Right renal cortex interstitium (tissue), 3 donors: ENCODE measurements at places on chromosomes 7 and 10. TPM values are rescaled to one million over a fixed set of nuclear protein-coding genes. Genes with fewer than 3 reads are reported as not detected.

DNA sequence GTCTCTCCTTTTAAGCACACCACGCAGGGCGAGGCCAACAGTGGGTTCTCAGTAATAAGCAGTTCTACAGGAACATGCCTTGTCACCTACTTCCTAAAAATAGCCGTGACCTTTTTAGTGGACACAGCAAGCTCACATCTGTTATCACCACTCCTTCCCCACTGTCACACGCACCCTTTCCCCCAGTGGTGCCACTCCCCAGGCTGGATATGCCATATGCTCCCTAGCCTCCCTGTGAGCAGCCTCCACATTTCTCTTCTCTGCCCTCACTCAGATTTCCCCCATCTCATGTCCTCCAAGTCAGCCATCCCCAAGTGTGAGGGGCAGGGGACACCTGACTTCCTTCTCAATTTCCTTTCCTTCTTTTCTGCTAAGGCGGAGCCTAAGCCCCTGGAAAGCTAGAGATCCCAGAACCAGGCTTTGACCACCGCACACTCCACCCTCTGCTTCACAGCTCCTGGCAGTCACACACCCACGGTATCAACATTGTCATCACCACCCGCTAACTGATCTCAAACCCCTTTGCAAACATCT is 3.7 kb downstream of the ANXA11 start:
- DNase-seq, result no peak

- DNase-seq, result no peak
Measured at GRCh38 chr7:129494041-129494440, 8.3 kb upstream of the SMKR1 start.

- no peak for DNase-seq
Measured at GRCh38 chr10:74750848-74751274, 75.5 kb upstream of the KAT6B start.

- DNase-seq, result no peak
Measured at GRCh38 chr10:123599366-123599849, 66.7 kb upstream of the GPR26 start.

- no peak for DNase-seq
Measured at GRCh38 chr10:4663162-4663992, 162.6 kb upstream of the AKR1E2 start.

DNA sequence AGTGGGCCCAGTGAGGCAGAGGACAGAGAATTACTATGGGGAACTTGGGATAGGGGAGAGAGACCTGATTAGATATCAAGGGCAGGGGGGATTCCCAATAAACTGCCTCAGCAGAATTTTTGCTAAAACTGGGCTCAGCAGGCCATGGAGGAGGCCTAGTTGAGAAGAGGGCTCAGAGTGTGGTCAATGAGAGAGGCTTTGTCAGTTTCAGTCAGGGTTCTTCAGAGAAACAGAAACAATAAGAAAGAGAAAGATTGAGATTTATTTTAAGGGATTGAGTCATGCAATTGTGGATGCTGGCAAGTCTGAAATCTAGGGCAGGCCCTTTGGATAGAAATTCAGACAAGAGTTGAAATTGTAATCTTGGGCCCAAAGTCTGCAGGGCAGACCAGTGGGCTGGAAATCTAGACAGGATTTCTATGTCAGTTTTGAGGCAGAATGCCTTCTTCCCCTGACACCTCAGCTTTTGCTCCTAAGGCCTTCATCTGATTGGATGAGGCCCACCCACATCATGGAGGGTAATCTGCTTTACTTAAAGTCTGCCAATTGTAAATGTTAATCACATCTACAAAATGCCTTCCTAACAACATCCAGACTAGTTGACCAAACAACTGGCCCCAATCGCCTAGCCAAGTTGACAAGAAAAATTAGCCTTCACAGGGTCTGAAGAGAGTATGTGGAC is 33.5 kb upstream of the CCSER2 start:
- no peak for DNase-seq

DNA sequence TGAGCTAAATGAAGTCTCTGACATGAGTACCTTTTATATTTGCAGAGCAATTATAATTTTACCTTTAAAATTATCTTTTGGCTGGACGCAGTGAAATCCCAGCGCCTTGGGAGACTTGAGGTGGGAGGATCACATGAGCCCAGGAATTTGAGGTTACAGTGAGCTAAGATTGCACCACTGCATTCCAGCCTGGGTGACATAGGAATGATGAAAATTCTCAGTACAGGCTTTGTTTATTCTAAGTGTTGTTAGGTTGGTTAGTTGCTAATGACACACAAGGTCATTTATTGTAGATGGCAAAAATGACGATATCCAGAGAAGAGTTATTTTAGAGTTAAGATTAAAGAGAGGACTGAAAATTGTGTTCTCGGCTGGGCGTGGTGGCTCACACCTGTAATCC is 87.6 kb downstream of the XRCC2 start:
- no peak for DNase-seq

DNA sequence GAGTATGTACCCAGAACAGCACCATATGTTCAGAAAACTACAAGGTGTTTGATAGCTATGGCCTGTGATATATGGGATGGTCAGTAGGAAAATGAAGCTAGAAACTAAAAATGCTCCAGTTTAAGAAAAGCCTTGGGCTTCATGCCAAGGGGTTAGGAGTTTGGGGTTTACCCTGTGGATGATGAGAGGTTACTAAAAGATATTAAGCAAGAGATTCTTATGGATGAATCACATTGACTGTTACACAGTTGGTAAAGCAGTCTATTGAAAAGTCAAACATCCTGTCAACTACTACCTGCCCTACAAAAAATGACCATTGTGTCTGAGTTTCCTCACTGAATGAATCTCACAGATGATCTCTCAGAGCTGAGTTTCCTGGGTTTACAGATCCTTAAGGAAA is 166.2 kb upstream of the INHBA start:
- DNase-seq, result no peak

GRCh38 chr10:63703740-63704345 is 182.6 kb downstream of the REEP3 start:
- no peak for DNase-seq

DNA sequence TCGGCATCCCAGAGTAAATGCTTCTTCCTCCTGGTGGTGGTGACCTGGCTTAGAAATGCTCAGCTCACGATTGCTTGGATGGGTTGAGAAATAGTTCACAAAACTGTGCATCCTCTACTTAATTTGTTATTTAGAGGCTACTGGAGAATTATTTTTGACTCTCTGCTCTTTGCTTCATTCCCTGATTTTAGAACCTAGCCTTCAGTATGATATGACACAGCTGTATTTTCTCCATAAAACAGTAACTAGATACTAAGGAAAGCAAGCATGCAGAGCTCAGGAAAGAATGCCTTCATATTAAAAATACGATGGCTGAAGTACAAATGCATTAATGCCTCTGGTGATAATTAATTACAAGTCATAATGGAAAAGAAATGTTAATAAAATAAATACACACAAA is 602.0 kb upstream of the COBL start:
- peak; percentile 25 for DNase-seq

DNA sequence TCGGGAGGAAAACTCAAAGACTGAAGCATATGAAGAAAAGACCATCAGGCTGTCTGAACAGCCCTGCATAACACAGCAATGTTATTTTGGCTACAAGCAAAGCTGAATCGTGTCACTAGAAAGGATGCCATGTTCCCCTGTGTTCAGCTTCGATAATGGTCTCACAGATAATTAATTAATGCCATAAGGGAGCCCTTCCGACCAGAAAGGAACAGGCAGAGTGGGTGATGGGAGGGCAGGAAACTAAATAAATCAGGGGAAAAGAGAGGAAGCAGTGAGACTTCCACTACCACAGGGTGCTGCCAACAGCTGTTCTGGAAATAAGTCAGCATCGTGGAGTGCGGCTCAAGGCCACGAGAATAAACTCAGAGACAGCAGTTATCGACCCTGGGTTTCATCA is 3.2 kb downstream of the PTPRN2 start:
- DNase-seq, result no peak

- no peak for DNase-seq
Measured at GRCh38 chr10:3763852-3764625, 21.0 kb downstream of the KLF6 start.

DNA sequence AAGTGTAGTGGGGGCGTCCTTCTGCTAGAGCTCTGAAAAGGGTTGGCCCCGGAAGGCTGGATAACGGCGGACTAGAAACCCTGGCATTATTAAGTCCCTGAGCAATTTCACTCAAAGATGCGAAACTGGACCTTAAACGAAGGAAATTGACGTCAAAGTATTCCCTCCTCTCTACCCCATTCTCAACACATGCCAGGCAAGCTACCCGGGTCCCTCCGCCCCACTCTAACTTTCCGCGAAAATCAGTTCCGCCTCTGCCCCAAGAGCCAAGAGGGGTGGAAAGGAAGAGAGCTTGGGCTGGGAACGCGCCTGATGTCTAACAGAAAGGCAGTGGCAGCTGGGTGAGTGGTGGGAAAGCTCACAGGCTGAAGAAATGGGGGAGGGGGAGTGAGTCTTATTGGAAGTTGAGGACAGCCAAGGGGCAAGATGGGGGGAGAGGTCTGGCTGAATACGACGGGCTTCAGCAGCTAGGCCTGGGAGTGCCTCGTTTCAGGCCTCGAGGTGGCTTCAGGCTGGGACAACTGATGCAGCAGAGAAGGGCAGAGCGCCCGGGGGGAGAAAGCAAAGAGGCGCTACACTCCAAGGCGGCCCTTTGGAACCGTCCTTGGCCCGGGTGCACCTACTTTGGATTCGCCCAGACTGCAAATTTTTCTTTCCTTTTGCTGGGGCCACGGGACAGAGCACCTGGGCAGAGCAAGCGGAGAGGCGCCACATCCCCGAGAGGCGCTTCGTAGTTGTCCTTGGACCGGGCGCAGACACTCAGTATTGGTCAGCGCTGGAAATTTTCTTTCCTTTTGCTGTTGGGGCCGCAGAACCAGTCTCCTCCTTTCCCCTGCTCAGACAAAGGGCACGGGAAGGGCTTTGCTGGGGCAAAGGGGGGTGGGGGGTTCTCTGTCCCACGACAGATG is 2.0 kb upstream of the FEZF1 start:
- DNase-seq, result no peak

- DNase-seq, result no peak
Measured at GRCh38 chr10:4810092-4810491, 15.9 kb upstream of the AKR1E2 start.

GRCh38 chr10:30172091-30172490 is 112.7 kb upstream of the JCAD start:
- DNase-seq, result no peak

GRCh38 chr7:139823959-139824521 is 5.0 kb upstream of the TBXAS1 start:
- no peak for DNase-seq

DNA sequence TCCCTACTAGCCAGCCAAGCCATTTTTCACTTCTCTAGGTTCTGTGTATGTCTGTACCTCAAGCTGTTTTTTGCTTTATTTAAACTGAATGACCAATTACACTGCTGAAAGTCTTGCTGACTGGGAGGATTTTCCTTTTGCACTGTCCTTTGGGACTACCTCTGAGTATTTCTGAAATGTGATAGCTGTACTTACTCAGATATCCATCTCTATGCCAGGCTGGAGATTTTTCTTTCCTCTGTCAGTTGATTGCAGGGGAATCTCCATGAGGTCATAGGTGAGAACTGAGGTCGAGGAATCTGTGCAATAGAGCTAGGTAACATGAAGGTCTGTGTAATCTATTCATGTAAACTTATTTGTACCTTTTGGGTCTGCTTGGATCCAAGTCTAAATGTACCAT is 38.9 kb upstream of the ANKRD1 start:
- DNase-seq, result no peak

DNA sequence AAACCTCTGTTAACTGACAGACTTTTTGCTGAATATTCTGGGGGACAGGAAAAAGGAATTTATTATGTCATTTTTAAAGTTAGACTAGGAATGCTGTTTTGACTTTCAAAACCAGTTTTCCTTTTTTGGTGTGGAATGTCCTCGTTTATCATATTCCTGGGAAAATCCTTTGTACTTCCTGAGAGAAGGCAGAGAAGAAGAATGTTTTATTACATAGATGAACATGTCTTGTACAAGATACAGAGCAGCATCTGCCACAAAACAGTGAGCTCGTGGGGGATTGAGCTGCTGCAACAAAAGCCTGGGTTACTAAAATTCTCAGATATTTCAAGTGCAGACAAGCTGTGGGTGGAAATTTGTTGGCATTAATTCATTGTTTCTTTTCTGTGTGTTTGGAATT is 20.2 kb downstream of the MCU start:
- DNase-seq, result no peak

GRCh38 chr7:155371331-155371883 is 73.7 kb downstream of the INSIG1 start:
- no peak for DNase-seq

DNA sequence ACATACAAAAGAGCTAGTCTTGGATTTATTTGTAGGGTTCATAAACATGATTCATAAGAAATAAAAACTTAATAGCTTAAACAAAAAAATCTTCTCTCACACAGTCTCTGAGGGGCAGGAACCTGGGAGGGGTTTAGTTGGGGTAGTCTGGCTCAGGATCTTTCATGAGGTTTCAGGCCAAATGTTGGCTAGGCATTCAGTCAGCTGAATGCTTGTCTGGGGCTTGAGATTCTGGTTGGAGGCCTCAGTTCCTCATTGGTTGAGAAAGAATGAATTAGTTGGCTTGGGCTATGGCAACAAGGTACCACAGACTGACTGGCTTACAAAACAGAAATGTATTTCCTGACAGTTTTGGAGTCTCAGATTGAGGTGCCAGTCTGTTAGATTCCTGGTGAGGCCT is 74.3 kb downstream of the ANKRD7 start:
- DNase-seq, result no peak

DNA sequence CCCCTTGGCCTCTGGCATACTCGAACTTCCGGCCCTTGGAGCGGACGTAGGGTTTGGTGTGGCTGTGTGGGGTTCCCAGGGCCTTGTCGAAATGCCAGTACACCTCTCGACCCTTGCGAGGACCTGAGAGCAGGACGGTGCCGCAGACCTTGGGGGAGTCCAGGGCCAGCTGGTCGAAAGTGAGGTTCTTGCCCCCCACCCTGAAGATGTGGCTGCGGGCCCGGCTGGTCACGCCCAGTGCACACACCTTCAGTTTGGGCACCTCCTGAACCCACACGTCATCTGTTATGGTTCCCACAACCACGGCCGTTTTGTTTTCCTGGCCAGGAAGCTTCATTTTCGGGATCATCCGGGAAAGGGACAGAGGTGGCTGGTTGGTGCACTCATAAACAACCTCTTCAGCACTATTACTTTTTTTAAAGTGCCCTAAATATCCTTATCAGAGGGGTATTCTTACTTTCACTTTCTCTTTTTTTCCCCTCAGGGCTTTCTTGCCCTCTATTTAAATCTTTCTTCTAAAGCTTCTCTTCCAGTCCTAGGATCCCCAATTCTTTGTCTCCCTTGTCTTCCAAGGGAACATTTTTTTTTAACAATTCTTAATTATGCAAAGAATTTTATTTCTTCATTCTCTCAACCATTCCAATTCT is 44.9 kb upstream of the FAM3C start:
- no peak for DNase-seq

The PON1 gene
- polyA plus RNA-seq, result 0.92 TPM

The SUV39H2 gene
- polyA plus RNA-seq, result 23.1 TPM

The ZEB1 gene
- 31.6 TPM for polyA plus RNA-seq

The STK31 gene
- polyA plus RNA-seq, result 1.4 TPM

The SLC4A2 gene
- 87.7 TPM for polyA plus RNA-seq

The SBDS gene
- polyA plus RNA-seq, result 139 TPM

The FAM25A gene
- not detected for polyA plus RNA-seq

The TMEM72 gene
- polyA plus RNA-seq, result 62.7 TPM

The GPR26 gene
- polyA plus RNA-seq, result 0.01 TPM

The PCLO gene
- polyA plus RNA-seq, result 8.3 TPM
